ENCODE measurements at places on chromosomes 3 and 15. TPM values are rescaled to one million over a fixed set of nuclear protein-coding genes. Genes with fewer than 3 reads are reported as not detected.

Gene FANCD2OS
- total RNA-seq = not detected

Gene POLQ
- 17.3 TPM for total RNA-seq

Gene MOBP
- not detected for total RNA-seq

Gene C15orf39
- total RNA-seq = 17.2 TPM

Gene MESP1
- 1.1 TPM for total RNA-seq

Gene SEMA3F
- 45.7 TPM for total RNA-seq

Gene RCCD1
- 14.0 TPM for total RNA-seq

Gene GOLGA6A
- total RNA-seq = not detected

Gene TRIM42
- total RNA-seq = not detected

Gene GPR176
- 58.1 TPM for total RNA-seq

Gene ARL6
- total RNA-seq = 7.3 TPM

Gene APBA2
- 50.8 TPM for total RNA-seq

Gene SPESP1
- total RNA-seq = not detected

Gene TKT
- 1,008 TPM for total RNA-seq

Gene TEX264
- 76.6 TPM for total RNA-seq

Gene SPTSSB
- total RNA-seq = 0.23 TPM

Gene LRRC2
- 0.20 TPM for total RNA-seq

Gene SLC12A1
- not detected for total RNA-seq

Gene SORD
- total RNA-seq = 53.6 TPM

Gene WDR49
- total RNA-seq = not detected

Gene ANKUB1
- total RNA-seq = not detected

Gene ZNF620
- total RNA-seq = 4.4 TPM

Gene CYP19A1
- not detected for total RNA-seq

Gene LACTB
- total RNA-seq = 17.8 TPM

Gene BHLHE40
- total RNA-seq = 14.1 TPM

Gene THBS1
- 188 TPM for total RNA-seq

Gene PLA2G4E
- total RNA-seq = 0.07 TPM

Gene SLC22A13
- not detected for total RNA-seq

Gene GHSR
- total RNA-seq = not detected

Gene RAMAC
- total RNA-seq = 37.6 TPM

Gene HES1
- total RNA-seq = 26.3 TPM

Gene GALNT15
- total RNA-seq = 0.13 TPM

Gene FAM107A
- not detected for total RNA-seq

Gene UBE3A
- 64.7 TPM for total RNA-seq

Gene RFTN1
- 38.4 TPM for total RNA-seq

Gene TFDP2
- 87.7 TPM for total RNA-seq

Gene HYAL1
- 0.40 TPM for total RNA-seq

Gene CHRD
- total RNA-seq = 0.43 TPM

Gene IMPG2
- not detected for total RNA-seq

Gene ECE2
- not detected for total RNA-seq

Gene PLSCR4
- total RNA-seq = 2.7 TPM

Gene GOLGA8G
- total RNA-seq = not detected

Gene CD96
- total RNA-seq = 0.07 TPM

Gene TMCO5A
- not detected for total RNA-seq

Gene PTPN23
- 10.0 TPM for total RNA-seq

Gene TGM5
- total RNA-seq = 0.20 TPM

Gene DOCK3
- 1.4 TPM for total RNA-seq

Gene A4GNT
- total RNA-seq = not detected

Gene GOLGA6L4
- total RNA-seq = 0.29 TPM

Gene IL5RA
- total RNA-seq = not detected

Gene TNNC1
- 0.13 TPM for total RNA-seq

Gene XCR1
- total RNA-seq = not detected

Gene HRG
- not detected for total RNA-seq

Gene DLL4
- 0.31 TPM for total RNA-seq

Measured in HT1080 (cell line).